Stimulated activated CD4-positive, alpha-beta T cell treated with anti-CD3 and anti-CD28 coated beads, Interleukin-15, amount 100 ng/mL, for 1 hour (primary cell): ENCODE measurements at places on chromosomes 5 and 9.
A peak's percentile ranks its signal among the peaks of the same experiment; 100 is the strongest.

GRCh38 chr5:73205305-73205704 is 32.3 kb downstream of the TMEM174 start:
- DNase-seq, result no peak

- no peak for DNase-seq
Measured at GRCh38 chr9:85064811-85065371, 395.4 kb downstream of the NTRK2 start.

- DNase-seq, result no peak
Measured at GRCh38 chr9:131416509-131416908, 22.6 kb downstream of the PRRC2B start.

GRCh38 chr5:57174128-57174889 is 450 bp downstream of the GPBP1 start:
- peak; percentile 18 for DNase-seq

DNA sequence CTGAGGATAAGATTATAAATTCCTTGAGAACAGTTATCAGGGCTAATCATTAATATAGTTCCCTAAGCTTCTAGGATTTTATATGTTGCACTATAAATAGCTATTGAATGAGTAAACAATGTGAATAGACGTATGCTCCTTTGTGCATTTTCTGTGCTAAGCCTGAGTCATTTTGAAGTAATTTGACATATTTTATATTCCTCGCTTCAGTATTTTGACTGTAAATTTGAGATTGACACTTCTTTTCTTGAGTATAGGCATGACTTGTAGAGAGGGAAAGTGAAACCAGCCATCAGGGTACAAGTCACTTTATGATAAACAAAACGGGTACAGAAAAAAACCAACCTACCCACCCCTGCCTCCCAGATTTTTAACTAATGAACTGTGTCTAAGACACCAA is 367.7 kb upstream of the PRR16 start:
- no peak for DNase-seq

- DNase-seq, result no peak
Measured at GRCh38 chr5:167790462-167791260, 500.8 kb upstream of the WWC1 start.

DNA sequence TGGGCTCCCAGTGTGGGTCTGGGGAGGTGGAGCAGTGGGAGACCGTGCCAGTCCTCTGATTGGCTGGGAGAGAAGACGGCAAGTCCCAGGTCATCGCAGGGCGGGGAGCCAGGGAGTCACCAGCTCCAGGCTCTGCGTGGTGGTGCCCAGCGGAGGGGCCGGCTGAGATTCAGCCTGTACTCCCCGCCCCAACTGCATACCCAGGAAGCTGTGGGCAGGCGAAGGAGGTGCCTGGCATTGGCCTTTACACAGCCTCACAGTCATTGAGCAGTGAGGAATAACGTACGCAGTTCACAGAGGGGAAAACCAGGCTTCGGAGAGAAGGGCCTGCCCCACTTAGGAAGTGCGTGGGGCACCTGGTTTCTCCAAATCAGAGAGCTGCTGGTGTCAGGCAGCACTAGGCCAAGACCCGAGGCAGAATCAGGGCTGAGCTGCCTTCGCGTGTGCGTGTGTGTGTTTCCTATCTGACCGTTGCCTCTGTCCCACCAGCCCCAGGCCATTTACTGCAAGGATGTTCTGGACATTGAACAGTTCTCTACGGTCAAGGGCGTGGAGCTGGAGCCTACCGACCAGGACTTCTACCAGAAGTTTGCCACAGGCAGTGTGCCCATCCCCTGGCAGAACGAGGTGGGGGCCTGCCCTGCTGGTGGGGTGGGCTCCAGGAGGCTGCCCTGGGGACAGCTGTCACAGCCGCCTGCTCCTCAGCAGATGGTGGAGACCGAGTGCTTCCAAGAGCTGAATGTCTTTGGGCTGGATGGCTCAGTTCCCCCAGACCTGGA is 6.2 kb upstream of the PRR7 start:
- no peak for DNase-seq

DNA sequence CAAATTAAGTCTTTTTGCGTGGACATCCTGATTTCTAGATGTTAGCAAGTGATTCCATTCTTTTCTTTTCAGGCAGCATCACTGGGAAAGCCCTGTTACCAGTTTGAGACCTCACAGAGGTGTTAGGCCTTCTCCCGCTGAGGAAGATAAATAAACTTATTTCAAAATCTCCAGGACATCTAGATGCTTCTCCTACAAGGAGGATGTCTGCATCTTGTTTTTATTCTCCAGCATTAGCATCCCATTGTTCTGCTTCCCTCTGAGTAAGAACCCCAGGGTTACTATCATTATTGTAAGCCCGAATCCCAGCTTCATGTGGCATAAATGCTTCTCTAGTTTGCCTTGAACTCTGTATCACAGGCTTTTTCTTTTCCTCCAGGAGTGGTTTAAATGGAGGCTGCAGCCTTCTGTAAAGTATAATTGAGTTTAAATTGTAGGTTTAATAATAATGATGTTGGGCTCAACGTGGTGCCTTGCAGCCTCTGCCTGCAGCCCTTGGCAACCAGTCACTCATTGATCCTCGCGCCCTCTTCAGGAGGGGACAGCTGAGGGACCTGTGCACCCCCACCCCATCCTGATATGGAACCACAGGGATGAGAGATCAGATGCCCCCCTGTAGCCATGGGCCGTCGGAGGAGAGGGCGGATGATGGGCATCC is 114.9 kb downstream of the PDZD2 start:
- DNase-seq, result no peak

GRCh38 chr5:98771382-98772109 is 1.9 kb upstream of the RGMB start:
- DNase-seq, result no peak

- DNase-seq, result no peak
Measured at GRCh38 chr5:95723632-95724369, 7.3 kb upstream of the RHOBTB3 start.

DNA sequence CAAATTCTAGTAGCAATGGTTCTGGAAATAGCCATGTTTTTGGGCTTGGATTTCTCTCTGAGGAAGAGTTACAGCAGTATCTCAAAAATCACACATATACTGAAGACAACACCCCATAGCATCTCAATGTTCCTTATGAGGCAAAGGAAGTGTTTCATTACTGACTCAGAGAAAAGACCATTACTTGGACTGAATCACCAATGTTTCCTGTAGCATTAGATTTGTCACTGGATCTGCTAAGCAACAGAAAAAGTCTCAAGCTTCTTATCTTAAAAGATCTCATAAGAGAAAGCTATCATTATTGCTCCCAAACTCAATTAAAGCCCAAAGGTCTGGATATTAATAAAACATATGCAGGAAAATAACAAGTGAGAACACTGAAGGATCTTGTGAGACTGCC is 272.4 kb downstream of the ADAMTS6 start:
- no peak for DNase-seq

- DNase-seq, result peak; percentile 11
Measured at GRCh38 chr5:143066556-143067281, 296.5 kb downstream of the ARHGAP26 start.

DNA sequence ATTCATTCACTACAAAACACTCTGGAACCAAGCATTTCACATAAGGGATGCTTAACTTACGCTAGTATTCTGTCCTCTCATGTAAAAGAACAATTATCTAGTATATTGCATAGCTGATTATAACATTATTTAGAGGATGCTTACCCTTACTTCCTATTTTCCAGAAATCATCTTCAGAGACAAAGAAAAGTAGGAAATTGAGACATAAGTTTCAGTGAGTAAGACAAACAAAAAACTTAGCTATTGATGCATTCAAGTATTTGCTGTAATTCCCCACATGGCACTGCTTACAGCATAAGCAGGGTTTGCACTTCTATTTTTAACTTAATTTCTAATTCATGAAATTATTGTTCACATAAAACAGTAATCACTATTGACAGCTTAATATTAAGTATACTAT is 104.8 kb upstream of the SREK1 start:
- no peak for DNase-seq

- no peak for DNase-seq
Measured at GRCh38 chr5:159186319-159186718, 23.0 kb downstream of the RNF145 start.

- no peak for DNase-seq
Measured at GRCh38 chr5:1436036-1436435, 9.2 kb downstream of the SLC6A3 start.

GRCh38 chr5:178423901-178424809 is 166.0 kb downstream of the COL23A1 start:
- no peak for DNase-seq

DNA sequence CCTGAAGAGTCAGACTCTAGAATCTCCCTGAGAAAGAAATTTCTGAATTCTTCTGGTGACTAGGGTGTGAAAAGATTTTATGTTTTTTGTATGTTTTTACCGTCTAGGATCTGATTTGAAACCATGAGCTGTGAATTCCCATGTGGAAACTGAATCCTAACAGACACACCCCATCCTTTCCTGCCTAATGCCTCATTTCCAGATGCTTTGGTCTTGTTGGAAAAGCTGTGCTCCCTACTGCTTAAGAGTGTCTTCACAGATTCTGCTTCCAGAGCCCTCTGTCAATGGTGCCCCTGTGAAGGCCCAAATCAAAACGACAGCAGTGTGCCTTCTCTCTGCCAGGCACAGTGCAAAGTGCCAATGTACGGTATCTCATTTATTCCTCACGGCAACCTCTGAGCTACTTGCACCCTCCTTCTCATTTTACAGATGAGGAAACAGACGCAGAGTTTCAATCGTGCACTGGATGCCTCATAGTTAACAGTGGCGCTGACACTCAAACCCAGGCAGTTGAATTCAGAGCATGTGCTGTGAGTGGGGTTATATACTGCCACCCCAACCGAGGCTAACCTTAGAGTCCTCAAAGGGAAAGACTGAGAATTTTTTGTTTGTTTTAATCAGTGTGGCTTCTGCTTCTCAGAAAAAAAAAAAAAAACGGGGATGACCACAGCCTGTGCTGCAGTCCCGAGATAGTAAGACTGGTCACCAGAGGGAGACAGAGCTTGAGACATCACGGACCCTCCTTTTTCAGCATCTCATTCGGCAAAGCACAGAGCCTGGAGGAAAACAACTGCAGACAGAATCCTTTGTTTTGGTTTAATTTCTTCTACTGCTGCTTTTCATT is 188.4 kb downstream of the SNCAIP start:
- no peak for DNase-seq

DNA sequence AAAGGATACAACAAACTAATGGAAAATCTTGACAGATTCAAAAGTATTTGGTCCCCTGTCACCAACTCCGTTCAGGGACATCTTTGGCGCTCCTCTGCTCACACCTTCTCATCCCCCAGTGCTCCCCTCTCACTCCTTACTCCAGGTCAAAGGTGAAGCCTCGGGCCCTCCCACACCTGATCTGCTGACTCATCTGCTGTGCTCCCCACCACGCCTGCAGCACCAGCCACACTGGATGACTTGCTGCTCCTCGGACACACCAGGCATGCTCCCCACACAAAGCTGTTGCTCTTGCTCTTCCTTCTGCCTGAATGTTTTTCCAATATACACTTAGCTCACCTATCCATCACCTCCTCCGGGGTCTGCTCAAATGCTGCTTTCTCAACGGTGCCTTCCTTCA is 123.4 kb downstream of the ESM1 start:
- DNase-seq, result no peak

- no peak for DNase-seq
Measured at GRCh38 chr9:129036923-129037766, 719 bp downstream of the MIGA2 start.

GRCh38 chr9:112621018-112621655 is 96.8 kb downstream of the INIP start:
- DNase-seq, result no peak

DNA sequence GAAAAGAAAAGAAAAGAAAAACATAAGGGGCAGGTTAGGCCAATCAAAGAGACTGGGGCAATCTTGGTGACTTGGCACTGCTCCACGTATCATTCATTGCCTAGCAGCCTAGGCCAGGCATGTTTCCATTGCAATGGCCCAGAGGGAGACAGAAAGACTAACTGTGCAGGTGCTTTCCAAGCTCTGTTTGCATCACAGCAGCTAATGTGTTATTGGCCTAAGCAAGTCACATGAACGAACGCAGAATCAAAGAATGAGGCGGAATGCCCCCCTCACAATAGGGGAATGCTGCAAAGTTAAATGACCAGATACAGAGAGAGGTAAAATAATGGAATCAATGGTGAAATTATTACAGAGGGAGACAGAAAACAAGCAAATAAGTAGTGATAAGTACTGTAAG is 11.1 kb upstream of the VPS13A start:
- DNase-seq, result no peak

- no peak for DNase-seq
Measured at GRCh38 chr9:128940271-128940921, 7.0 kb downstream of the DOLK start.

DNA sequence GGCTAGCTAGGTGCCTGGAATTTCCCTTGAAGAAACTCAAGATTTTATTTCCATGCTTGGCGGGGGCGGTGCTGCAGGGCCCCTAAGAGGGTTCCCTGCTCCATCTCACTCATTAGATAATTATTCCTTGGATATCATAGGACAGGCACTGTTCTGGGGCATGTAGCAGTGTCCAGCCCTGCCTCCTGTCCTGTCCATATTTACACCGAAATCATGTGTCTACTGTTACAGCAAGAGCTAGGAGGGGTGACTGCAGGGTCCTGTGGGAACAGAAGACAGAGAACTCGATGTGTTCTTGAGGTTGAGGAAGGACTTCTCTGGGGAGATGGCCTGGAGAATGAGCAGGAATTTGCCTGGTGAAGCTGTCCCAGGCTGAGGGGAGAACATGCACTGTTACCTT is 96.6 kb downstream of the CYFIP2 start:
- no peak for DNase-seq

GRCh38 chr9:108119530-108120113 is 630.1 kb upstream of the KLF4 start:
- no peak for DNase-seq

DNA sequence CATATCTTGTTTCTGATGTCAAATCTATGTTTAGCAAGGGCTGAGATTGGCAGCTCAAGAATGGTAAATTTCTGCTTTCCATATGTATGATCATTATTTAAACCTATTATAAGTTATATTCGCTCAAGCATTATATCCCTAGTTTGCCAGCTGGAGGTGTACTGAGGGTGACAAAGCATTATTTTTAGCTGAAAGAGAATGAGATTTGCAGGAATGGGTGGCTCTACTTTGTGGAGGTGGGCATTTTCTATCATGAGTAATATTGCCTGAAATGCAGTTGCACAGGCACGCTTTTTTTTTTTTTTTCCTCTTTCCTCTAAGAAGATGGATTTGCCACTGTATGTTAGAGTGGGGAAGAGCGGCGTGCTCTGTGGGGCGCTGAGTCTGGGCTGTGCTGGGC is 393.8 kb downstream of the EBF1 start:
- no peak for DNase-seq

- peak; percentile 78 for DNase-seq
Measured at GRCh38 chr5:177599731-177600507, at the start of gene B4GALT7. TSS of gene B4GALT7 (plus strand) at chr5:177600132. CDS start at chr5:177600211, 79 bp downstream.

- no peak for DNase-seq
Measured at GRCh38 chr9:129458663-129459546, 162.0 kb downstream of the C9orf50 start.
